ENCODE measurements at places on chromosomes 5 and 9.

GRCh38 chr5:115363879-115364278 is 67.4 kb upstream of the CCDC112 start:
- DNase-seq, result no peak

DNA sequence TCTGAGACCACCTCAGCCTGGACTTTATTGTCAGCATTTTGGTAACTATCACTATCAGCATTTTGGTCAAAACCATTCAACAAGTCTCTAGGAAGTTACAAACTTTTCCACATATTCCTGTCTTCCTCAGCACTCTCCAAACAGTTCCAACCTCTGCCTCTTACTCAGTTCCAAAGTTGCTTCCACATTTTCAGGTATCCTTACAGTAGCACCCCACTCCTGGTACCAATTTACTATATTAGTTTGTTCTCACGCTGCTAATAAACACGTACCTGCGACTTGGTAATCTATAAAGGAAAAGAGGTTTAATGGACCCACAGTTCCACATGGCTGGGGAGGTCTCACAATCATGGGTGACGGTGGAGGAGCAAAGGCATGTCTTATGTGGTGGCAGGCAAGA is 551.3 kb downstream of the DMRTA1 start:
- no peak for DNase-seq

GRCh38 chr9:68847765-68848164 is 142.7 kb downstream of the PIP5K1B start:
- DNase-seq, result no peak

DNA sequence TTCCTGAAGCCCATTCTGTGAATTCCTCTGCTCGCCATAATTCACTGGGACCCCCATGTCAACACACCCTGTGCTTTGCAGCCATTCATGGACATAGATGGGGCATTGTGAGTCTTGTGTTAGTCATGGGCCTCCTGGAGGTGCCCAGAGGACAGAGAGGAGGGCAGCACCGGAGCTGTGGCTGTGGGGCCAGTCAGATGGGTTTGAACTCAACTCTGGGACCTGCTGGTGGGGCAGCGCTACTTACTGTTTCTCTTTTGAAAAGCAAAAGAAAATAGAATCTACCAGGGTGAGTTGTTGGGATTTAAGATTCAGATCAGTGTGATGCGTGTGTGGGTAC is 11.3 kb upstream of the EXOC3 start:
- DNase-seq, result no peak

GRCh38 chr9:137095664-137096517 is 9.1 kb downstream of the MAN1B1 start:
- DNase-seq, result peak; percentile 73

DNA sequence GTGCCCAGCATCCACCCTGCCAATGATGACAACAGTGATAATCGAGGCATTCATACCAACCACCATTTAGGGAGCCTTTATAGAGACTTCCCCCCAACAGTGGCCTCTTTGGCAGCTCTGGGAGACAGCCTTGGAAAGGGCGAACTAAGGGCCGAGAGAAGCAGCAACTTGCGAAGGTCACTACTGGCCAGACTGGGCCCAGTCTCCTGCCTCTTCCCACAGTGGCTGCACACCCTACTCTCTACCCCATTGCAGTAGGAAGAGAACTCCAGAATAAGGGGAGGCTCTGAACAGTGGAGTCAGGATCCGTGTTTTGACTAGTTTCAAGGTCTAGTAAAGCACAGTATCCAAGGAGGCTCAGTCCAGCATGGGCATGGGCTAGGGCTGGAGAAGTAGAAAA is 5.3 kb downstream of the LHX6 start:
- no peak for DNase-seq

Measured in stimulated activated CD8-positive, alpha-beta memory T cell treated with anti-CD3 and anti-CD28 coated beads, Interleukin-4, amount 100 ng/mL, for 24 hours (primary cell).